Cortex of kidney (tissue), 1 donor: ENCODE measurements at places on chromosomes 2 and 18.

DNA sequence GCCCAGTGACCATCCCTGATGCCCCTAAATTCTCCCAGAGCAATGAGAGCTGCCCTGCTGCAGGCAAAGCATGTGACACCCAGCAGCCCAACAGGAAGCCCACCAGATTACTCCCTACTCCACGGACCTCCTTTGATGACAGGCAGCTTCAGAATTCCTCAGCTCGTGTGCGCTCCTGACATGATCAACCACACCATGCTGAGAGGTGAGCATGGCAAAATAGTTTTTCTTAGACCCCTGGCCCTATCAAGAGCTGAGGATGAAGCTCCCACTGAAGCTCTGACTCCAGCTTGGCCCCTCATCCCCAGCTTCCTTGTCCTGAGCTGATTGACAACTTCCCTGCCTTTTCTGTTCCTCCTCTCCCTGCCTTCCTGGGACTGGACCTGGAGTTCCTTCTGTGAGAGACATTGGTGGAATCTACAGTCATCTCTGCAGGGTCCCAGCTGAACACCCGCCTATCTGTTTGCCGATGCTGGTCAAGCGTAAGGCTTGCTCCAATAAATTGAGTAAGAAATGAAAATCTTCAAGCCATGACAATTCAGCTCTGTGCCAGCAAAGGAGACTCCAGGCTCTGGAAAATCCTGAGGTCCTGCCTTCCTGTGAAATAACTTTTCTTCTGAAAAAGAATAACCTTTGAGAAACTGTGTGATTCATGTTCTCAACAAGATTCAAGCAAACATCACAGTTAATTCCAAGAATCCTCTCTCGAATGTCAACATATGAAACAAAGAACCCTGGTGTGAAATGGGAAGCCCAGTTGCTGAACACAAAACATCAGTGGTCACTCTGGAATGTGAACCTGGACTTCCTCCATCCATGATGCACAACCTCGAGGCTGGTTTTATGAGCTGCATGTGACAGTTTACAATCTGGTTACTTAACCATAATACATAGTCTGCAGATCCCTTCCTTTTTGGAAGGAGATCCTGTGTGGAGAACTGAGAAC lies 201.1 kb downstream of the SPP2 start:
- DNase-seq = no peak

DNA sequence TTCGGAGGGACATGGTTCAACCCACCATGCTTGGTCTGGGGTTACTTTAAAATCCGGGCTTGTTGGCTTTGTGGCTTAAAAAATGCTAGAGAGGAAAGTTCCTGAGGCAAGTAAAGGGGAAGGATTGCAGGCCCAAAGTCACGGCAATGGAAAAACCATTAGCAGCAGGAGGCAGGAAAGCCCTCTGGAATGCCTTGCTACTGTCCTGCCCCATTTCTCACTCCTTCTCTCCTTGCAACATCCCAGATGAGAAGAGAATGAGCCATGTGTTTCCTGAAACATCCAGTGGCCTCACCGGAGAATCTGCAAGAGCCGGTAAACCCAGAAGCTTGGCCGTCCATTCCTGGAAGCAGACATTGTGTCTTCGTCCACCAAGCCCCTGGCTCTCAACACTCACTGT lies 97.4 kb upstream of the LCLAT1 start:
- DNase-seq = no peak

DNA sequence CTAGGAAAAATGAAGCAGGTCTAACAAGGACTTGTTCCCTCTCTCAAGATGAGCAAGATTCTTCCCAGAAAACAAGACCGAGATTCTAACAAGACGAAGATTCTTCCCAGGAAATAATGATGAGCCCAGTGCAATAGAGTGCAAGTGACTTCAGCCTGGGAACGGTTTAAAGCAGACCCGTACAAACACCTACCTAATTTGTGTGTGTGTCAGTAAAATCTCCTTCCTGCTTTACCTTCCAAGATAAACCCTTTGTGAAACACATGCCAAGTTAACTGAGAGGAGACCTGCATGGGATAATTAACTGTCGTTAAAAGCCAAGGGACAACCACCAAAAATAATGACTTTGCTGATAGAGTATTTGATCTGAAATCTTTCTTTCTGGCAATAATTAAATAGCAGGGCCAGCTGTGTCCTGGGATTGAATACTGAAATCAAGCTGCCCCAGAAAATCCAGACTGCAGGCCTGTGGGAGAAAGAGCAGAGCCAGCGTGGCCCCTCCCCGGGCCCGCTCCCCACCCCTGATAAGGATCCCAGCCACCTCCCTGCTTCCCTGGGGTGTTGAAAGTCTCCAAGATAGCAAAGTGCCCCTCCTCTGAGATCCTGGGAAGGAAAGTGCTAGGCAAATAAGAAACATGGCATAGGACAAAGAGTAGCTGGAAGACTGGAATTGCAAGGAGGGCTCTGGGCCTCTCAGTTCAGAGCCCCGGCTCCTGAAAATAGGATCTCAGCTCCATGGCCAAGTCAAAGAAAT lies 145.5 kb downstream of the CYP26B1 start:
- no peak for DNase-seq

GRCh38 chr2:207318181-207318628 lies 152.5 kb upstream of the KLF7 start:
- DNase-seq = no peak

GRCh38 chr2:233079473-233079877 lies 19.3 kb downstream of the INPP5D start:
- DNase-seq = no peak

- no peak for DNase-seq
Measured at GRCh38 chr18:48842259-48843061, 108.3 kb downstream of the SMAD7 start.

DNA sequence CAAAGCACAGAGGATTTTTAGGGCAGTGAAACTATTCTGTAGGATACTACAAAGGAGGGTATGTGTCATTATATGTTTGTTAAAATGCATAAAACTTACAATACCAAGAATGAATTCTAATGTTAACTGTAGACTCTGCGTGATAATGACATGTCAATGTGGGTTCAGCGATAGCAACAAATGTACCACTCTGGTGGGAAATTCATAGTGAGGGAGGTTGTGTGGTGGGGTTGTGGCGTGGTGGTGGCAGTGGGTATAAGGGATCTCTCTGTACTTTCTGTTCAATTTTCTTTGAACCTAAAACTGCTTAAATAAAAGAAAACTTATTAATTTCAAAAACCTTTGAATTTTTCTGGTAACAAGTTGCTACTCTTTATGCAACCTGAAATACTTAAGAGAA lies 99.3 kb upstream of the SLC38A11 start:
- DNase-seq = no peak

DNA sequence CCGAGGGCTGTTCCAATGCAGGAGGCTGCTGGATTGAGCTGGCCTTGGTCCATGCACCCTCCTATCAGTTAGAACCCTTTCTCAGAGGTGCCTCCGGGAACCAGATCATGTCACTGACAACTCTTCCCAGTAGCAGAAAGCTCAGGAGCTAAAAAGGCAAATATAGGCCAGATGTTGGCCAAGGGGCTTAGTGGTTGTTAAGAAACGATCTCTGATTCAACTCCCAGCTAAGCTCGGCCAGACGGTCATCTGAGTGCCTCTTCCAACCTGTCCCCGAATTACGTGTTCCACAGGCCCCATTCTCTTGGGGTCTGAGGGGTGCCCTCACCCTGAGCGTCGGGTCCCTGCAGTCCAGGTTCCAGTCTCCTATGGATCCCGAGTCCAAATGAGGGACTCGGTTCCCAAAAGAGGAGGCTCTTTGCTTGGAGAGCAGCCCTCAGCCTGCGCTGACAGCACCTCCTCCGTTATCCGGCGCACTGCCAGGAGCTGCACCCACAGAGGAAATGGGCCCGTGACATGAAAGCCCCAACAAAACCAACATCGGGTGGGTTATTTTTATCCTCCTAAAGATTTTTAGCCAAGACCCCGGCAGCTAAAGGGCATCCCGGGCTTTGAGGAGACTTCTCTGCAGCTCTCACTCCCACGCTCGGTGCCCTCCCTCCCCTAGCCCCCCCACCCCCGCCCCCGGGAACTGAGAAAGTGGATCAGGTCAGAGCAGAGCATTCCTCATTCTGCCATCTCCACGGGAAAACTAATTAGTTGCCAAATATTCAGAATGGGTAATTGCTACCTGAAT lies 106.6 kb upstream of the ID2 start:
- DNase-seq = no peak

DNA sequence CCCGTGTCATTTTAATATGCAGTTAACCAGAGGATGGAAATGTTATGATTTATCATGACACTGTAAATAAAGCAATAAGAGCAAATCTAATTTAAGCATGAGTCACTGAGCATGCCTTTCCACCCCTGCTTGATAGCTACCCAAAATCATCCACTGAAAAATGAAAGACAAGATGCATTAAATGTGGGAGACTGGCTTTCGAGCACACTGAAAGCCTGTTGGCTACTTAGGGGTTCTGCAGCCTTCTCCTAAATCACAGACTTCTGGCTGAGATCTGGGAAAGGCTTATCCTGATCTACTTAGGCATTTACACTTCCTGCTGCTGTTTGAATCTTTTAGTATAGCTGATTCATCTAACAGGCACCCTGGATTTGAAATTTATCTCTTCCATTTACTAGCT lies 778.3 kb upstream of the CDH7 start:
- no peak for DNase-seq

GRCh38 chr2:122019724-122020123 lies 264.3 kb downstream of the TSN start:
- DNase-seq = no peak

GRCh38 chr18:61833978-61834377 lies 58.8 kb downstream of the RNF152 start:
- no peak for DNase-seq

DNA sequence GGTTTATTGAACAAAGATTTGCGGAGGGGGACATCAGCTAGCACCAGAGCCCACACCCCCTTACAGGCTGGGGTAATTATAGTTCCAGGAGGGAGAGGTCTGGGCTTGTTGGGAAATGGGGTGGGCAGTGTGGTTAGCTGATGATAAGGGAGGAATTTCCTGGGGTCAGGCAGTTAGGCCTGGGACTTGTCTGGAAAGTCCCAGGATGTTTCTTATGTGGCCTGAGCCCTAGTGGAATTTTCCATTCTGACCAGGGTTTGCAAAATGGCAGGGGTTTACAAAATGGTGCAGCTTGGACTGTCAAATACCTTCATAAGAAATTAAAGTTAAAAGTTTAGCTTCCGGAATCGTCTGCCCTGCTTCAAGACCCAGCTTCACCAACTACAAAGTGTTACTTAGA lies 199.1 kb downstream of the FBXO15 start:
- DNase-seq = no peak

DNA sequence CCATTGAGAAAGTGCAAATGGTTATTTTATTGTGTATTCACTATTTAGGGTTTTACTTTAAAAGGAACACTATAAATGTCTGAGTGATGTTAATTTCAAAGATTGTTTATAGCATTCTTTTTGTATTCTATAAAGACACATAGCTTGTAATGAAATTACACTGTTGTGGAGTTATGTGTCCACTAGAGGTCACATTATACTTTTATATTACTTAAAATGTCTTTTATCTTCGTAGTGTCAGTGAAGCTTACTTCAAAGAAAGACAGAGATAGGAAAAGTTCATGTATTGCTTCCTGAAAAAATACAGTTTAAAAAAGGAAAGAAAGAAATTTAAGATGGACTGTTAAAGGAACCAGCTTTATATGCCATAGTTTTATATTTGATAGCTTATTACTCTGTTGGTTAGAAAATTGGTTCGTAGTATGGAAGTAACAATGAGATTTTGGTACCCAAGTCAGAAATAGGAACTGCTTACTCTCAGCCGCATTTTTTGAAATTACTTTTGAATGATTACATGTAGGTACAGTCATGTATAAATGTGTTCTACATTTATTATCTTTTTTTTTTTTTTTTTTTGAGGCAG lies 20.5 kb downstream of the APLF start:
- no peak for DNase-seq

DNA sequence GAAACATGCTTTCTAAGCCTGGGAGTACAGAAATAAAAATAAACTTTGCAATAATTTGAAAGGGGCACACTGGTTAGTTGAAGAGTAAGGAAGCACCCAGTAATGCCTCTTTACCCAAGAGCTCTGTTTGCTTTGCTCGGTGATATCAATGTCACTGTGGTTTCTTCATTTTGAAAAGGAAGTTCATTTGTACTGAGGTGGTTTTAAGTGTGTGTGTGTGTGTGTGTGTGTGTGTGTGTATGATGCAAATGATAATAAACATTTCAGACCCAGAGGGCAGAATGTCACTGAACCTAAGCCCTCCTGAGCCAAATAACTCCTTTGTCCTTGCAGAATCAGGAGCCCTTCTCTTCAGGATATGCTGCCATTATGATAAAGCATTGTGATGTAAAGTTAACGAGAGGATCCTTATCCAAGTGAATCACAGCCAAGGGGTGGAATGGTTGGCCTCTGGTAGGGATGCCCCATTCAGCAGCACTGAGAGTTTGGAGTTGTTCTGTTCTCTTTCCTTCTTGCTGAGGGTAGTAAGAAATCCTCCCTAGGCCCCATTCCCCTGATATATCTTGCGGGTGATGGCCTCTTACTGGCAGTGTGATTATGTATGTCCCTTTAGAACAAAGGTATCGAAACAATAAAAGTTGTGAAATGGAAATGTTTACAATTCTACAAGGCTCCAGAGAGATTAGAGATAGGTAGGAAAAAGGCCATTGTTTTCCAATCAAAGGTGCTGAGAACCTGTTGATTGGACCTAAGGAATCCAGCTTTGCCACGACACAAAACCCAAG lies 7.6 kb downstream of the ITGA6 start:
- DNase-seq = no peak

DNA sequence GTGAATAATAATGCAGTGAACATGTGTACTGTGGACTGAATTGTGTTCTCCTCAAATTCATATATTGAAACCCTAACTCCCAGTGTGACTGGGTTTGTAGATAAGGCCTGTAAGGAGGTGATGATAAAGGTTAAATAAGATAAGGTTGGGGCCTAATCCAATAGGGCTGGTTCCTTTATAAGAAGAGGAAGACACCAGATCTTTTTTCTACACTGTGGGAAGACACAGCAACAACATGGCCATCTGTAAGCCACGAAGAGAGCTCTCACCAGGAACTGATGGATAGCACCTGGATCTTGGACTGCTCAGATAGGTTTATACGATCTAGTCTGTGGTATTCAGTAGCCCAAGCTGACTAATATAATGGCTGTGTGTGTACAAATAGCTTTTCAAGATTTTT lies 66.8 kb downstream of the BMPR2 start:
- DNase-seq = no peak

- no peak for DNase-seq
Measured at GRCh38 chr2:199449455-199449854, 8.3 kb downstream of the SATB2 start.

GRCh38 chr18:22694954-22695353 lies 238.2 kb upstream of the RBBP8 start:
- no peak for DNase-seq

GRCh38 chr18:33733376-33733775 lies 155.4 kb downstream of the ASXL3 start:
- no peak for DNase-seq

GRCh38 chr2:99811544-99811943 lies 321.7 kb upstream of the REV1 start:
- no peak for DNase-seq

GRCh38 chr2:177295484-177295883 lies 31.0 kb upstream of the NFE2L2 start:
- DNase-seq = no peak

- DNase-seq = no peak
Measured at GRCh38 chr18:56413862-56414261, 224.5 kb downstream of the TXNL1 start.
